Activated CD8-positive, alpha-beta memory T cell treated with anti-CD3 and anti-CD28 coated beads for 1 hour (primary cell): ENCODE measurements at places on chromosomes 5 and 9.

GRCh38 chr9:37559125-37559524, 17.1 kb downstream of the FBXO10 start:
- DNase-seq: no peak

GRCh38 chr5:45205403-45205961, 396.7 kb downstream of the MRPS30 start:
- no peak for DNase-seq

- no peak for DNase-seq
Observed at GRCh38 chr5:160311491-160312133, 752 bp downstream of the CCNJL start.

- peak; percentile 25 for DNase-seq
Observed at GRCh38 chr9:111661150-111661801, at the start of gene GNG10. Gene GNG10, plus strand, starts transcription at chr9:111661605. Its CDS starts 30 bp downstream, at chr9:111661635.

DNA sequence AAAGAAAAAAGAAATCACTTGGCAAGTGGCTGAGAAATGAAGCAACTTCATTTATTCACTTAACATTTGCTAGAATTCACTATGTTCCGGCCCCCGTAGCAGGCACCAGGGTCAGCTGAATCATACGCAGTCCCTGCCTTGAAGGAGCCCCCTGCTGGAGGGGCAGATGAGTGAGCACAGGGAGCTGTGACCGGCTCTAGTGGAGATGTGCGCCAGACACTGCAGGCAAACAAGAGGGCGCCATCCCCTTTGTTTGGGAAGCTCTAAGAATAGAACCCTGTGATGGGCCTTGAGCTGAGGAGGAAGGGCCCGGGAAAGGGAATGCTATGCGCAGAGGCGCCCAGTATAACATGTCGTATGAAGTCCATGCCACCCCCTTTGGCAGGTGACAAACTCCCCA, 20.2 kb upstream of the RPL26L1 start:
- DNase-seq: no peak

DNA sequence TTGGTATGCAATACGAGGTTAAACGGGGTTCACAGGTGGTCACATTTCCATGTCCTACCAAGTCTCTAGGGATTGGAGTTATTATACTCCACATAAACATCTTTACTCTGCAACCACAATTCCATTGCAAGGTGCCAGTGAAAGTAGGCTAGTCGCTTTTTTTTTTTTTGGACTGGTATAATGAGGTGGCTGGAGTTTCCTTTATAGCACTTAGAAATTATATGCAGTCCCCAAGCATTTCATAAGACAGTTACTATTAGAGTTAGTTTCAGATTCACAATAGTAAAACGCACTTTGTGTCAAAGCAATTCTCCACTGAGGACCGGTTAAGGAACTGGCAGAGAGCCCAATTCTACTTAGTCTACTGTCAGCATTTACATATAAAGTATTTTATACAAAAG, 1.4 kb downstream of the MEF2C start:
- no peak for DNase-seq

DNA sequence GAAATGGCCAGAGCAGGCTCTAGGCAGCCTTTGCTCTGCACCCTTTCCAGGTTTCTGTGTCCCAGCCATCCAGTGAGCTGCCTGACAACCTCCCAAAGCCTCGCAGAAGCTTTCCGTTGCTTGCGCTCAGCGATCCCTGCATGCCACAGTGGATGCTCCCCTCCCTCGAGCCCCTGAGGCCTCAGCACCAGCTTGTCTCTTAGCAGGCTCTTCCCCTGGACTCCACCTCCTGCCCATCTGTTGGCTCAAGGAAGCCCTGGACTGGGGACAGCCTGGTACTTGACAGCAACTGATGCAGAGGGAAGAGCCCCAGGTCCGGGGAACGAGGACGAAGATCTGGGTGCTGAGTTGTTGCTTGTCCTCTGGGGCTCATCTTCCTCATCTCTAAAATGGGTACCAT, 23.2 kb downstream of the TSPAN17 start:
- no peak for DNase-seq
